Mucosa of gallbladder (tissue), 1 donor: ENCODE measurements at places on chromosomes 6 and 20. TPM values are rescaled to one million over a fixed set of nuclear protein-coding genes. Genes with fewer than 3 reads are reported as not detected.

- DNase-seq = no peak
Observed at GRCh38 chr6:108029226-108029921, 45.2 kb downstream of the OSTM1 start.

- no peak for DNase-seq
Observed at GRCh38 chr20:36384022-36384619, 78.0 kb downstream of the DLGAP4 start.

DNA sequence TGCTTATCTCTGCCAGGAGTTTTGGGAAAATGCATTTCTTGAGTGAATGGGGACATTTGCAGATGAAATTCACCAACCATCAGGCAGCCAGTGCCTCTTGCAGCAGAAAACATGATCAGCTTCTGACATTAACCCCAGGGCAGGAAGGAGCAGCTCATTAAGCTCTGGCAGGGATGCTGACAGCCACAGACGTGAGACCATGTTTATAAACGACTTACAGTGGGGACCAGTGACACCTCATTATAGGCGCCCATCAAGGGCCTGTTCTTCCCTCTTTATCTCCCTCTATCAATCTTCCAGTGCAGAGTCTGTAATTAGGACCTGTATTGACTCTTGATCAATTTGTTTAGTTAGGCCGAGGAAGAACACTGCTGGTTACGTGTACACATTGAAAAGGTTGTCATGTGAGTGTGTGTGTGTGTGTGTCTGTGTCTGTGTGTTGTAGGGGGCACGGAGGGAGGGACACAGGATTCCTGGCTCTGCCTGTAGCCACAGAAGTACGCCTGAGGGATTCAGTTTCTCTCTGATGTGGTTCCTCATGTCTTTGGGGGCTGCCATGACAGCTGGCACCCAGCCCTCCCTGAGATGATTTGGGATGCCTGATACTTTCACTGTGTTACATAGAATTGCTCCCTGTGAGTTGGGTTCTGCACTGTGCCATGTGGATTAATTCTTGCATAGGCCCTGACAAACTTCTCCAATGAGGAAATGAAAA lies 428.4 kb upstream of the CHD6 start:
- no peak for DNase-seq

DACT2 gene
- total RNA-seq = 3.2 TPM

FAM209B gene
- total RNA-seq = 0.32 TPM

- no peak for DNase-seq
Observed at GRCh38 chr6:47135772-47136171, 93.6 kb upstream of the ADGRF1 start.

- no peak for DNase-seq
Observed at GRCh38 chr6:156954191-156954590, 177.0 kb downstream of the ARID1B start.

TUBB2B gene
- 24.5 TPM for total RNA-seq

NINL gene
- total RNA-seq = 20.8 TPM

DNA sequence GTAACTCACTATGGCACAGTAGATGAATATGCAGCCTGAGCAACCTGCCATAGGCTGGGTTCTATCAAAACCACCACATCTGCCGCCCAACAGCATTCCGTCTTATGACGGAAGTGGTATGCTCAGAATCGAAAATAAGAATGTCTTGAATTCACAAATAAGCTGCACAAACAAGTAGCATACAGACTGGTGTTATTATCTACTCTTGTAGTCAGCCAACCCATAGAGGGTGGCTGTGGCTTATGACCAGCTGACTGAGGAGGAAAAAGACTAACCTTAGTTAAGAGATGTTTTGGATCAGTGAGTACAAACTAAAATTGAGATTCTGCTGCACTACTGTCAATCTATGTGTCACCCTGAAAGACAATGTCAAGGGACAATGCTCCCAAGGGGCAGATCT lies 1255.1 kb upstream of the EYS start:
- DNase-seq = no peak

C6orf15 gene
- not detected for total RNA-seq

HLA-DRB1 gene
- total RNA-seq = 174 TPM

ARHGAP40 gene
- not detected for total RNA-seq

CENPB gene
- total RNA-seq = 109 TPM

TRAPPC3L gene
- not detected for total RNA-seq

GRCh38 chr6:31112478-31112877 lies at the start of gene C6orf15:
Gene C6orf15, minus strand, starts transcription at chr6:31112575. Its CDS starts 20 bp downstream, at chr6:31112555.
- DNase-seq = no peak

- DNase-seq = no peak
Observed at GRCh38 chr6:79710127-79710526, 79.0 kb downstream of the SH3BGRL2 start.

DNA sequence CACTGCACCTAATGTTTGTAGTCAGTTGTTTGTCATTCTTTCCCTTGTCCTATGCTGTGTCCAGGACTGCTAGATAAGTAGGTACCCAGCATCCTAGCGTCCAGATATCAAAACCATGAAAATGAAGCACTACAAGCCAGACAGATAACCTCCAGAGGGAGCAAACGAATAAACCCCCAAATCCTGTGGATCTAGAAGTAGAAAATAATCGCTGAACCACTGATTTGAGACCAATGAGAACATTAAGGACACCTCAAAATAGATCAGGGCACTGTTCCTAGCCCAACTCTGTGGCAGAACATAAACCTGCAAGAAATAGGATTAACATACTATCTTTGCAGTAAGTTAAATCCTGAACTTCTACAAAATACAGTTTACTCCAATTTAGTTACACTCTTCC lies 1.1 kb upstream of the KLHL32 start:
- no peak for DNase-seq

UBR2 gene
- total RNA-seq = 33.3 TPM

- no peak for DNase-seq
Observed at GRCh38 chr6:31663126-31663960, 1.5 kb downstream of the GPANK1 start.

DNA sequence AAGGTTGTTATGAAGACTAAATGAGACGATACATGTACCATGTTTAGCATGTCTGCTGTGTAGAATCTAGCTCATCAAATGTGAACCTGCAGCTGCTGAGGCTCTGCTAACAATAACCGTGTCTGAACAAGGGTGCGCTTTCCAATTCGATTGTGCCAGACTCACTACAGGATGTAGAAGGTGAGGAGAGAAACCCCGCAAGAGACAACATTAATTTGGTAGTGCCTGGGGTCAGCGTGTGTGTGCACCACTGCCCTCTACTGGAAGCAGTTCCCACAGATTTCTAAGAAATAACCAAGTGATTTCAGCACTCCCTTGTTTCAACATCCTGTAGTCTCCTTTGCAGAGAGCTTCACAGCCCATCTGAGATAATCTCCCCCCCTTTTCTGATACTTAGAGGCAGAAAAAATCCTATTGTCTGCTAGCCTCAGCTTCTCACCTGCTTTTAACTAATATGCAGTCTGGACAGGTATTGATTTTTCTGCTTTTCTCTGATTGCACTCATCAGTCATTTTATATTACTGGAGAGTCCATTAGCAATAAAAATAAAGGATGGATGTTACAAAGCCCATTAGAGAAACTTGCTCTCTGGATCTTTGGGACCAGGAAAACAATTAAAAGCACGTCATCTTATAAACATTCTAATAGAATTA lies 96.7 kb upstream of the BACH2 start:
- DNase-seq = peak; percentile 58

PLN gene
- total RNA-seq = 152 TPM

GRCh38 chr20:47117773-47118172 lies 223.1 kb downstream of the EYA2 start:
- no peak for DNase-seq

GRCh38 chr6:15907914-15908518 lies 220.9 kb upstream of the MYLIP start:
- DNase-seq = peak; percentile 62

AVP gene
- total RNA-seq = not detected

DNA sequence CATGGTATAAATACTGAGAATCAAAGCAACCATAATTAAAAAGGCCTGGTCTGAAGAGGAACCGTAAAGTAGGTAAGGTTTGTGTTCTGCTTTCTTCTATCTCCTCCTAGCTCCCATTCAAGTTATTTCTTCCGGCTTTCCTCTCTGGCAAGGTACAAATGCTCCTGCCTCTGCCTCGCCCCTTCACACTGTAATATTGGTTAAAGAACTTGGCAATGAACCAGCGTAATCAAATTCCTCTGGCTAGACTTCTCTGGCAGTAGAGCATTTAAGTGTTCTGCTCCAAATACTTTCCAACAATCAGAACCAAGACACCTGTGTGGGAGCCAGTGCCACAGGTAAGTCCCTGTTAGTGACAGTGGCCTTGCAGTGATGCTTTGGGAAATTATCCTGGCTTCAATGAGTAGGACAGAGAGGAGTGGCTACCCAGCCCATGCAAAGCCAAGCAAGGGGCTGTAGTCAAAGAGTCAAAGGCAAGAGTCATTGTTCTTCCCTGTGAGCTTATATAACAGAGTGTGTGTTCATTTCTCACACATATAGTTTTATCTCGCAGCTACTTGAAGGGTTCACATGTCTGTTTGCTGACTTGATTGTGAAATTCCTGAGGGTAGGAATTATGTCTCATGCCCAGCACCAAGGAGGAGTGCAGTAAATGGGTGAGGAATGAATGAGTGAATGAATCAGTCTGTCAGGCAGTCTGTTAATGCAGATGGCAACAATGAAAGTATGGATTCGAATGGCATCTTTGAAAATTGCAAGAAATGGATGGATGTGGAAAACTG lies 329.3 kb downstream of the NRN1 start:
- DNase-seq = no peak

- DNase-seq = no peak
Observed at GRCh38 chr6:79231101-79231500, 3.4 kb downstream of the HMGN3 start.

DNA sequence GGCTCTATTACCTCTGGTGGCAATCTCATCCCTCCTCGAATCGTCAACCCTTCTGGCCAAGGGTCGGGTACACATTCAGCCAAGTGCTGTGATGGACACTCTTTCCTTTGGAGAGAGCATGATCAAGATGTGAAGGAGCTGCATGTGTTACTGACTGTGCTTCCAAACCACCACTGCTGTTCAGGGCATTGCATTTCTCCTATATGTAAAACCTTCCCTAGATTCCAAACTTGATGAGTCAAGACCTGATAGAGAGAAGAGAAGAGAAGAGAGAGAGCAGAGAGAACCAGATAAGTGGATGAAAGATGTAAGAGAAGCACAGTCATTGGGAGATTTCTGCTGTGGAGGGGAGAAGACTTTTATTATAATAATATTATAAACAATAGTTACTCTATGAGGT lies 162.2 kb downstream of the KCNQ5 start:
- no peak for DNase-seq

- DNase-seq = no peak
Observed at GRCh38 chr6:166489301-166490155, 97.0 kb downstream of the RAMACL start.

DNA sequence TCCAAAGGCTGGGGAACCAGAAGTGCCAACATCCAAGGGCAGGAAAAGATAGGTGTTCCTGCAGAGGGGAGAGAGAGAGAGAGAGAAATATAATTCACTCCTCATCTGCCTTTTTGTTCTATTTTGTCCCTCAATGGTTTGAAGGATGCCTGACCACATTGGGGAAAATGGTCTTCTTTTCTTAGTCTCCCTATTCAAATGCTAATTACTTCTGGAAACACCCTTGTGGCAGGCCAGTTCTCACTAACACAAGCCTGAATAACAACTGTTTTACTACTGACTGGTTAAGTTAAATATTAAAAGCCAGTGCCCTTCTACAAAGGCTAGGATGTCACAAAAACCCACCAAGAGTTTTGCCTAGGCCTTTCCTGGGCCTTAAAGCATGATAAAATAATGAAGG lies 425.4 kb upstream of the HTR1E start:
- DNase-seq = no peak

SMOC2 gene
- total RNA-seq = 213 TPM

- DNase-seq = no peak
Observed at GRCh38 chr20:11780765-11781369, 136.8 kb upstream of the BTBD3 start.

DAAM2 gene
- 12.5 TPM for total RNA-seq

ABHD16B gene
- not detected for total RNA-seq

ZNF831 gene
- 1.4 TPM for total RNA-seq

STMN3 gene
- total RNA-seq = 11.1 TPM

DNA sequence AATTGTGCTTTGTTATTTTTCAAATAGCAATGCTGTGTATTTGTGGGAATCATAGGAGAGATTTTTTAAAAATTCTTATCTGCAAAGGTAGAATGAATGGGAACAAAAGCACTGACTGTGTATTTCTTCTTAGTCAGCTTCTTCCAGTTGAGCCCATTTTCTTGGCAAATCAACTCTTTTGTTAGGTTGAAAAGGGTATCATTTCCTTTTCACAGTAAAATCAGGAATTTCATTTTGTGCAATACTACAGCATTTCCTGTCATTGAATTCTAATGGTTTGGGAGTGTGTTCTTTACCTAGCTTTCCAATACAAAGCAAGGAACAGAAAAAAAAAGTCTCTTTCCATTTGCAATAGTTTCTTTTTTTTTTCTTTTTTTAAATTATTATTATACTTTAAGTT lies 19.0 kb upstream of the EXOC2 start:
- DNase-seq = no peak

GRCh38 chr6:122809001-122809400 lies 19.9 kb downstream of the SMPDL3A start:
- DNase-seq = no peak

DNA sequence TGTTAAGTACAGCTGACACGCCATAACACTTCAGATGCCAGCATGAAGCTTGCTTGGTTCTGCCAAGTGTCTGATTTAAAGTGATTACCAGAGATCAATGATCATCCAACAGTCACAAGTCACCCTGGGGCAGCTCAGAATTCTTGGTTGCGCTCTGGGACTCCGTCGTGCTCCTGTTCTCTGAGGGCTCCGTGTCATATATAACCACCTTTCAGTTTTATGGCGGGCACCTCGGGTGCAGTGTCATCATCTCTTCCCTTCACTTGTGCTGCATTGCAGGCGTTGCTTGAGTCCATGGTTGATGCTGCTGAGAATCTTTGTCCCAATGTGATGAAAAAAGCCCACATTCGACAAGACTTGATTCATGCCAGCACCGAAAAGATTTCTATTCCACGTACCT lies 101.4 kb upstream of the SCGN start:
- no peak for DNase-seq

- DNase-seq = no peak
Observed at GRCh38 chr20:8664778-8665177, 404.1 kb upstream of the PLCB4 start.

DNA sequence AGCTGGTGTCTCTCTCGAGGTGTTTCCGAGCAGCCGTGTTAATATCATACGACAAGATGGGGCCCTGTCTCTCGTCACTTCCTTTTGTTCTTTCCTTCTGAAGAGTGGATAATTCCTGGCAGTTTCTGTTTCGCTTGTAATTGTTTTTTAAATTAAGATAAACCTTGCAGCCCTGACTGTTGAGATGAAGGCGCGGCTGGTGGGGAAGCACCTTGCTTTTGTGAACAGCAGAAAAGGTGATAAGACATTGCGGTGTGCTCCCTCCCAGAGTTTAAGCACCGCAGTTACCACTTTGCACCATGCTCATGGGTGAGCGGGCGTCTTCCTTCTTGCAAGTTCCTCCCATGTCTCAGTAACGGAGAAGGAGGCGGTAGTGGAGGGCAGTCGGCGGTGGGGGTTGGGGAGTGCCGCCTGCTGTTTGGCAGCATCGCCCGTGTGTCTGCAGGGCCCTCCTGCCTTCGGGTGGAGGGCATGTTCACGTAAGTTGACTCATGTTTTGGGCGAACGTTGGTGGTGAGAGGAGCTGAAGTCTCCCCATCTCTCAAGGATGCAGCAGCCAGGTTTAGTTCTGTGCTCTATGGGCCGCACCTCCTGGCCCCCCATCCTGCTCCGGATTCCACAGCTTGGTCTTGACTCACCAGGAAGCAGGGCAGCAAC lies 345.9 kb downstream of the TAF4 start:
- no peak for DNase-seq

GRCh38 chr6:163457637-163458561 lies 43.4 kb downstream of the QKI start:
- peak; percentile 26 for DNase-seq

- no peak for DNase-seq
Observed at GRCh38 chr6:31267651-31268368, 4.1 kb downstream of the HLA-C start.
